ENCODE measurements at places on chromosomes 2 and 18.
A peak's percentile ranks its signal among the peaks of the same experiment; 100 is the strongest.

DNA sequence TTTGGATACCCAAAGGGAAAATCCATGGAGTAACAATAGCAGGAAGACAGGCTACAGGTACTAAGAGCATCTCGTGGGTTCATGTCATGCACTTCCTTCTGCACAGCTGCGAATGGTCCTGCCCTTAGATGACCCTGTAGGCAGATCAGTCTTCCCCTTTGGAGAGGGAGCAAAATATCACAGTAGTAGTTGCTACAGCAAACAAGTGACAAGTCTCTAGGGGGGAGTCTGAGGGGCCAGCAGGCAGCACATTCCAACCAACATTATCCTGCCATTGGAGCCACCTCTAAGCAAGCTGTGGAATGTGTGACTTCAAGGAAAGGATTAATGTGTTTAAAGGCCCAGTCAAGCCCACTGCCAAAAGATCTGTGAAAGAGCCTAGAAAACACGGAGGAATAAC lies 273.2 kb upstream of the PARD3B start:
- DNase-seq = no peak

DNA sequence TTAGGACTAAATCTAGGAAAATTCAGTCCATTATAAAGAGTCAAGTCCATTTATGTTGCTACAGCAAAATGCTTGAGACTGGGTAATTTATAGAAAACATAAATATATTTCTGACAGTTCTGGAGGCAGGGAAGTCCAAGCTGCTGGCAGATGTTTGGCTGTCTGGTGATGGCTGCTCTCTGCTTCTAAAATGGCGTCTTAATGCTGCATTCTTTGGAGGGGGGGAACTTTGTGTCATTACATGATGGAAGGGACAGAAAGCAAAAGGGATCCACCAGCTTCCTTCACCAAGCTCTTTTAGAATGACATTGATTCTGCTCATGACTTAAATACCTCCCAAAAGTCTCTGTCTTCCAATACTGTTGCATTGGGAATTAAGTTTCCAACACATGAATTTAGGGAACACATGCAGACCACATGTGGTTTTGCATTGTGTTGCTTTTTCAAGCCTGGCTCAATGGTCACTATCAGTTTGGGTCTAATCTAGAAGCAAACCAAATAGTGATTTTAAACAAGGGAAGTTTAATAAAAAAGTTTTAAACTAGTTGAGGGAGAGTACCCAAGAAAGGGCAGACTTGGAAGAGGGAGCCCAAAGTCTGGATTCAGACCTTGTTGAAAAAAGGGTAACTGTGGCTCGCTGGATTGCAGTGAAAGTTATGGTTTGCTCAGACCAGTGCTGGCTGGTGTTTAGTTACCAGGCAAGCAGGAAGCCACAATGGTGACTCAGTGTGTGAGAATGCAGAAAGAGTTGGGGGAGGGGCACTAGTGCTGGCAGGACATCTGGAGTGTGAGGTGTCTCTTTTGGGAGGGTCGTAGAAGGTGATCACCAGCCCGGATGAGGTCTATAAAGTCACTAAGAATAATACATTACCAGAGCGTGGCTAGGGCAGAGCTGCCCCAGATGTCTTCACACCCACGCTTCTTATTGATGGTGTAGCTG lies 30.8 kb downstream of the C18orf54 start:
- DNase-seq = peak; percentile 92

- DNase-seq = no peak
These were observed 169.4 kb downstream of the ZNF385B start for GRCh38 chr2:179692043-179692442.

DNA sequence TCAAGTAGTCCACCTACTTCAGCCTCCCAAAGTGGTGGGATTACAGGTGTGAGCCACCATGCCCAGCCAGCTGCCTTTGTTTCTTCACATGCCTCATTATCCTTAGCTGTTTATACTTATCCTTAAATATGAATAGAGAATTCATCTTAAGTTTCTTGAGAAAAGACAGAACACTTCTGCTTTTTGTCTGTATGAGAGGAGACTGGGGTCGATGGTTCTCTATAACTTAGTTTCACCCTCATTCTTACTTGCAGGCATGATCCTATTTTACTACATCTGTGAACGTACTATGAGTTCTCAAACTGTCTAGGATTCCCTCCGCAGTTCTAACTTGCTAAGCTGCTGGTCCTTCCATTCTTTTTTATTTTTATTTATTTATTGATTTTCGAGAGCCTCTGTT lies 20.4 kb downstream of the PPM1B start:
- no peak for DNase-seq

- no peak for DNase-seq
These were observed 353.2 kb upstream of the TRIB2 start for GRCh38 chr2:12363569-12363968.

DNA sequence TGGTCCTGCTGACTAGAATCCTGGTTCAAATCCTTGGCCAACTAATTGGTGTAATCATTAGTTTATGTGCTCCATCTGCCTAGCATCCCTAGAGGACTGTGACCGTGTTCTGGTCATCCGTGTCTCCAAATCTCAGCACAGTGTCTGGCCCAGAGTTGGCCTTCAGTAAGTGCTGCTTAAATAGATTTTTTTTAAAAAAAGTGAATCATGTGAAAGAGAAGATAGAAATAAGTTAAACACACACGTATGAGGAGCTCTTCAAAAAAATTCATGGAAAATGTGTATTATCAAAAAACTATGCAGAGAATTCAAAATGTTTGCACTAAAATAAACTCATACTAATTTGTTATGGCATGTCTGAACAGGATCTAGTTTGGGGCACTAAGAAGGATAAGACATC lies 129.3 kb upstream of the TLK1 start:
- no peak for DNase-seq

GRCh38 chr2:166334805-166335204 lies 40.9 kb downstream of the SCN9A start:
- DNase-seq = no peak

- no peak for DNase-seq
These were observed 228.0 kb upstream of the MEX3C start for GRCh38 chr18:51425475-51425874.

DNA sequence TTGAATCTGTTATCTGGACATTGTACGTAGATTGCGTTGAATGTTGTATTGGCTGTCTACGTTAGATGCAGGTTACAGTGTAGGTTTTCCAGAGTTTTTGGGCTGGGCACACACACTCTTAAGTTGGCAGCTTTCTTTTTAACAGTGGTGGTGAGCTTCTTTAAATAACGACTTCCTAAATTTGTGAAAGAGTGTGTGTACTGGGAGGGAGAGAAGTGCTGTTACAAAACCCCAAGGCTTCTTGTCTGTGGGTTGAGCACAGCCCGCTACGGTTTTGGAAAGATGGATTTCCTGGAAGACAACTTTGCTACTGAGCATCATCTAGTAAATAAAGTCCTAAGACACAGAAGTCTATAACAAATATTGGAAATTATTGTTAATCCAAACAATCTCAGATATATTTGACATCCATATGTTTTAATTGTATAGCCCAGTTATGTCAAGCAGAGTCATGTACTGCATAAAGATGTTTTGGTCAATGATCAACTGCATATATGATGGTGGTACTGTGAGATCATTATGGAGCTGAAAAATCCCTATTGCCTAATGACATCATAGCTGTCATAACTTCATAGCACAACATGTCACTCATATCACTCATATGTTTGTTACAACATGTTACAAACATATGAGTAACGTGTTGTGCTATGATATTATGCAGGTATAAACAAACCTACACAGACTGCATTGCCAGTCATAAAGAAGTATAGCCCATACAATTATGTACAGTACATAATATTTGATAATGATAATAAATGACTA lies 7.9 kb upstream of the THUMPD2 start:
- DNase-seq = no peak

DNA sequence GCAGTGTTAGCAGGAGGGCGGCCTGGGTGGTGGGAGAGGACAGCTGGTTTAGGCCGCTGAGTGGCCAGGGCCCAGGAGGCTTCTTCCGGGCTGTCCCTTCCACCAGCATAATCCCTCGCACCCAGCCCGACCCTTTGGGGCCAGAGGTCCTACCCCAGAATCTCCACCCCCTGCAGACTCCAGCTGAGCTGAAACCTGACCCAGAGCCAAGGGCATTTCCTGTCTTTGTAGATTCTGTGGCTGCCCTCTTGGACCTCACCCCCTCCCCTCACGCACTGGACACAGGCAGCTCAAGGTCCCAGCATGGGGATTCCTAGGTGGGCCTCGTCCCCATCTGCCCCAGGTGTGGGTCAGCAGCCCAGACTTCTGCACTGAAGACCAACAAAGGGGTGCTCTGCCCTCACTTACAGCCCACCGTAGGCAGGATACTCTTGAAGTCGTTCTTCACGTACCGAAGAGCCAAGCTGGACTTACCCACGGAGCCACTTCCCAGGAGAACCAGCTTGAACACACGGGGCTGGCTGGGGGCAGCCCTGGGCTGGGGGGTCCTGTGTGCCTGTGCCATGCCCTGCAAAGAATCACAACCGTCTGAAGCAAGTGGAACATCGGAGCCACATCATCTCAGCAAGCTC lies 4.8 kb downstream of the RAB17 start:
- no peak for DNase-seq

- DNase-seq = no peak
These were observed 308.7 kb downstream of the CNTNAP5 start for GRCh38 chr2:124333784-124334183.

DNA sequence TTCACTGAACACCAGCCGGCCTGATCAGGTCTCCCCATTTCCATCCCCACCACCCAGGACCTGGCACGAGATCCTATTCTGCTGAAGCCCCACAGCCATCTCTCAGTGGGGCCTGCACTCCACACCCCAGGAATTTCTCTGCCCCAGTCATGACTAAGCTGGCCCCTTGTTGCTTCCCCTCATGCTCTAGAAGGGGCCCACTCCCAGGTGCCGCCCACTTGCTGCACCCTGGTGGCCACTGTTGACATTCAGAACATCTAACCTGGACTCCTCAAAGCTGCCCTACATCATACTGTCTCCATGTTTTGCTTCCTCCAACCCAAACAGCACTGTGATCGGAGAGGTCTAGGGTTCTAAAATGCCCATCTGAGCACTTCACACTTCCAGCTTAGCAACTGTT lies 90.7 kb upstream of the KLHL29 start:
- no peak for DNase-seq

Measured in kidney capillary endothelial cell (primary cell).